Activated naive CD4-positive, alpha-beta T cell treated with anti-CD3 and anti-CD28 coated beads for 36 hours (primary cell): ENCODE measurements at places on chromosomes 6 and 20. TPM values are rescaled to one million over a fixed set of nuclear protein-coding genes. Genes with fewer than 3 reads are reported as not detected.

Gene BFSP1
- 0.19 TPM for total RNA-seq

Gene COL21A1
- total RNA-seq = not detected

- no peak overlapping the region for H3K27ac ChIP-seq
- peak overlapping the region; percentile 63 for H3K4me3 ChIP-seq
- peaks cover 11% of the 10 kb centered on the region for H3K4me1 ChIP-seq
- DNase-seq = no peak
- H3K27me3 ChIP-seq = peaks cover 45% of the 10 kb centered on the region
- no peaks in the 10 kb centered on the region for H3K36me3 ChIP-seq
Observed at GRCh38 chr20:32051720-32052089, 337 bp upstream of the HCK start.

GRCh38 chr20:53162251-53162835 is 190.2 kb downstream of the TSHZ2 start:
- H3K27me3 ChIP-seq = no peaks in the 10 kb centered on the region
- no peak for DNase-seq
- H3K36me3 ChIP-seq = peaks cover 17% of the 10 kb centered on the region
- H3K4me1 ChIP-seq = peaks cover 26% of the 10 kb centered on the region
- H3K4me3 ChIP-seq = no peak overlapping the region

- H3K36me3 ChIP-seq = no peaks in the 10 kb centered on the region
- no peaks in the 10 kb centered on the region for H3K4me1 ChIP-seq
- H3K27me3 ChIP-seq = no peaks in the 10 kb centered on the region
Observed at GRCh38 chr6:105097288-105097687, 82.5 kb downstream of the POPDC3 start.

GRCh38 chr6:56528412-56528841 is 114.3 kb downstream of the DST start:
- DNase-seq = no peak
- H3K4me3 ChIP-seq = no peak overlapping the region
- H3K4me1 ChIP-seq = no peaks in the 10 kb centered on the region
- no peaks in the 10 kb centered on the region for H3K36me3 ChIP-seq
- H3K27ac ChIP-seq = no peak overlapping the region

DNA sequence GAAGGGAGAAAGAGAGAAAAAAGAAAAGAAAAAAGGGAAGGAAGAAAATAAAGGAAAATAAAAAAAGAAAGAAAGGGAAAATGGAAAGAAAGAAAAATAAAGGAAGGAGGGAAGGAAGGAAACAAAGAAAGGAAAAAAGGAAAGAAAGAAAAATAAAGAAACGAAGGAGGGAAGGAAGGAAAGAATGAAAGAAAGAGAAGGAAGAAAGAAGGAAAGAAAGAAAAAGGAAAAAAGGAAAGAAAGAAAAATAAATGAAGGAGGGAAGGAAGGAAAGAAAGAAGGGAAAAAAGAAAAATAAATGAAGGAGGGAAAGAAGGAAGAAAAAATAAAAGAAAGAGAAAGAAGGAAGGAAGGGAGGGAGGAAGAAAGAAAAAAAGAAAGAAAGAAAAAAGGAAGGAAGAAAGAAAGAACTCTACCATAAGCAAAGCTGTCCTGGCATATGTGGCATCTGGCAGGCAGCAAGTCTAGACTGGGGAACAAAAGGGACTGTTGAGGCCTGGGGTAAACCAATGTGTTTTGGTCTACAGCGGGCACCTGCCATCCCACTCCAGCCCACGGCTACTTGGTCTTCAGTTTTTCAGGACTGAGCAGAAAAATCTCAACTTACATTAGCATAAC is 86.9 kb downstream of the TFAP2C start:
- H3K27ac ChIP-seq = no peak overlapping the region
- H3K36me3 ChIP-seq = no peaks in the 10 kb centered on the region
- H3K4me3 ChIP-seq = no peak overlapping the region
- no peaks in the 10 kb centered on the region for H3K4me1 ChIP-seq
- peaks cover 9% of the 10 kb centered on the region for H3K27me3 ChIP-seq

Gene BEND6
- not detected for total RNA-seq

- H3K27me3 ChIP-seq = no peaks in the 10 kb centered on the region
- peak overlapping the region; percentile 57 for H3K27ac ChIP-seq
- DNase-seq = peak; percentile 71
- peak overlapping the region; percentile 85 for H3K4me3 ChIP-seq
- H3K4me1 ChIP-seq = peaks cover 36% of the 10 kb centered on the region
- H3K36me3 ChIP-seq = no peaks in the 10 kb centered on the region
Observed at GRCh38 chr6:27757307-27757706, 154.9 kb downstream of the OR2B2 start.

Gene GINM1
- total RNA-seq = 17.6 TPM

Gene SUMO4
- total RNA-seq = 5.5 TPM

Gene TRIM15
- total RNA-seq = 0.79 TPM

DNA sequence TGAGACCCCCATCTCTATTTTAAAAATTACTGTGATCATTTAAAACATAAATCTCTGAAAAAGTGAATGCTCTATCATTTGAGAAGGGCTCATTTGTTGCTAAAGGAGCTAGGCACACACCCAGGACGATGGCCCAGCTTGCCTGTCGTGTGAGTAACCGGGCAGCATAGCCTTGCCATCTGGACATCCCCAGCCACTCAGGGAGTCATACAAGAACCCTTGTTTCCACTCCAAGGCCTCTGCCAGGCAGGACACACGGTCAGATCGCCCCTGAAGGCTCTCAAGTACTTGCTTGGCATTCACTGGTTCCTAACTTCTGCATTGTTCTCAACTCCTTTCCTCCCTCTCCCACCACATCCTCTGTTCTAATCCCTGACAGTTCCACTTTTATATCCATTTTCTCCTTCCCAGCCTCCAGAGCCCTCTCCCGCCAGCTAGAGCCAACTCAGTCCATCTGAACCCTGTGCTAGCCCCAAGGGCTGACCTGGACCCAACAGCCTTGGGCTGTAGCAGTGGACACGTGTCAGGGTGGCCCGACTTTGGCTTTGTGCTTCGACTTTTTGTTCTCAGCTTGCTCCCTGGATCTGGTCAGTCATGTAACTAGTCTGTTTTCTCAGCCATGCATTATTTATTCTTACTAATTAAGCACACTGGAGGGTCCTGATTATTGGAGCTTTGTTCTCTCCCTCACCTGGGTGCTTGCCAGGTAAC is 15.7 kb upstream of the EZR start:
- H3K36me3 ChIP-seq = no peaks in the 10 kb centered on the region
- no peaks in the 10 kb centered on the region for H3K27me3 ChIP-seq
- no peak overlapping the region for H3K4me3 ChIP-seq

GRCh38 chr6:137305691-137306090 is 86.5 kb upstream of the IFNGR1 start:
- peaks cover 3% of the 10 kb centered on the region for H3K4me1 ChIP-seq
- no peak for DNase-seq
- H3K36me3 ChIP-seq = no peaks in the 10 kb centered on the region
- H3K27me3 ChIP-seq = peaks cover 2% of the 10 kb centered on the region
- no peak overlapping the region for H3K27ac ChIP-seq

Gene DEFB114
- not detected for total RNA-seq

GRCh38 chr20:58111310-58112016 is 117.0 kb downstream of the ANKRD60 start:
- H3K27ac ChIP-seq = no peak overlapping the region
- H3K4me1 ChIP-seq = no peaks in the 10 kb centered on the region
- H3K36me3 ChIP-seq = no peaks in the 10 kb centered on the region

DNA sequence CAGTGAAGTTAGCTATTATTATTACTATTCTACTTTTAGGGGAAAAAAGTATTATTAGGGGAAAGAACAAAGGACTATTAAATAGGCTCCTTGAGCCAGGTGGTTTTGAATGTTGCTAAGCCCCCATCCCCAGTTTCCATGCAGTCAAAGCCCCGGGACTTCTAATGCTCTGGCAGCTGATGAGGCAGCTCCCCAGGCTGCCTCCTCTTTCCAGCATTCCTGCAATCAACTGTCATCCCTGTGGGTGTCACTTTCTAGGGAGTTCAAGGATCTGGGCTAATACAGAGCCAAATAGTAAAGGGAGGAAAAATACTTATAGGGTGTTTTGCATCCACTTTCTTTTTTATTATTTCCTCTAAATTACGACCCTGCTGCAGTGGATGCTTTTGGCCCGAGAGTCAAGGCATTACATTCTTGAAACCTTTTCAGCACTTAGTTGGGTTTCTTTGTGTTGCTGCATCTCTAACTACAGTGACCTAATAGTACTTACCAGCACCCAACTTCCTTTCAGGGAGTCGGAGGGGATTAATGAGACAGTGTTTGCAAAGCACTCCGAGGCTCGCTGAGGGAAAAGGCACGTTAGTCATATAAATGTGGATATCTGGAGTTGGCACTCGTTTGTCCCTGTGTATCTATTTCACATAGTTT is 303.9 kb upstream of the MAP3K7 start:
- H3K27me3 ChIP-seq = peaks cover under 1% of the 10 kb centered on the region
- no peak for DNase-seq
- H3K36me3 ChIP-seq = no peaks in the 10 kb centered on the region
- H3K27ac ChIP-seq = no peak overlapping the region
- no peaks in the 10 kb centered on the region for H3K4me1 ChIP-seq
